Stimulated activated CD8-positive, alpha-beta memory T cell treated with anti-CD3 and anti-CD28 coated beads, Interleukin-2, amount 100 ng/mL, for 48 hours (primary cell): ENCODE measurements at places on chromosomes 5 and 9.

- no peak for DNase-seq
These were observed 149.1 kb upstream of the ZNF366 start for GRCh38 chr5:72656331-72656730.

GRCh38 chr5:59008816-59009473, 426.1 kb downstream of the RAB3C start:
- no peak for DNase-seq

DNA sequence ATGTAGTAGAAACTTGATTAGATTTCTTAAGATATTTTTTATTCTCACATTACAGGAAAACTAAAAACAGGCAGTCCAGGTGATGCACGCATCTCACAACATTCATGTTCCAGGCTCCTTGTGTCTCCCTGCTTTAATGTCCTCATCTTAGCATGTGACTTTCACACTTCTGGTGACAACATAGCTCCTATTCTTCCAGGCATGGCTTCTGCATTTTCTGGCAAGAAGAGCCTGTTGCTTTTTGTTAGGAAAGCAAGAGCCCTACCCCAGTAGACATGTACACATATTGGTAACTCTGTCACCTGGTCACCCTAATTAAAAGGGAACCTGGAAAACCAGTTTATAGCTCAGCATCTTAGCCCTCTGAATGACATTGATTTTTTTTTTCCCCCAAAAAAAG, 92.5 kb downstream of the PPIC start:
- DNase-seq = no peak

DNA sequence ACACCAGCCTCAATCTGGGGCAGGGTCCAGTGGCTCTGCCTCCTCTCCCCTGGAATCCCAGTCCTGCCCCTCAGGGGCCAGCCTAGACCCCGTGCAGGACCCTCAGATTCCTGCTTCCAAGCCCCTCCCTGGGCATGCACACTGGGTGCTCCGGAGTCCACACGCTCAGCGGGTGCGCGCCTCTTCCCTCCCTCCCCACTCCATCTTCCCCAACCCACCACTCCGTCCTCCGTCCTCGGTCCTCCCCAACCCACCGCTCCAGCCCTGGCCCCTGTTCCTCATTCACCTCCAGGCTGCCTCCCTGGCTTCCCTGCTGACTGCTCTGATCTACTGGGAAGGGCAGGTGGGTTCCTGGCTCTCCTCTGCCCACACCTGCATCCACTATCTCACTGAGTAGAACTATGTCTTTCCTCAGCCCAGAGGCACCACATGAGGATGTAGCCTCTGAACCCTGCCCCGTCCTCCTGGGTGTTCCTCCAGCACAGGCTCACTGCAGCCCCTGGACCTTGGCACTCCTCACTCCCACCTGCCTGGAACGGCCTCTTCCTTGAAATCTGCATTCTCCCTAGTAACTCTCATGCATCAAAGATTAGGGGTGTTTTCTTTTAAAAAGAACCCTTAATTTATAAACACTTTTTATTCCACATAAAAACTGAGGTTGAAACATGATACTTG, 92.8 kb downstream of the CAMSAP1 start:
- DNase-seq = no peak

DNA sequence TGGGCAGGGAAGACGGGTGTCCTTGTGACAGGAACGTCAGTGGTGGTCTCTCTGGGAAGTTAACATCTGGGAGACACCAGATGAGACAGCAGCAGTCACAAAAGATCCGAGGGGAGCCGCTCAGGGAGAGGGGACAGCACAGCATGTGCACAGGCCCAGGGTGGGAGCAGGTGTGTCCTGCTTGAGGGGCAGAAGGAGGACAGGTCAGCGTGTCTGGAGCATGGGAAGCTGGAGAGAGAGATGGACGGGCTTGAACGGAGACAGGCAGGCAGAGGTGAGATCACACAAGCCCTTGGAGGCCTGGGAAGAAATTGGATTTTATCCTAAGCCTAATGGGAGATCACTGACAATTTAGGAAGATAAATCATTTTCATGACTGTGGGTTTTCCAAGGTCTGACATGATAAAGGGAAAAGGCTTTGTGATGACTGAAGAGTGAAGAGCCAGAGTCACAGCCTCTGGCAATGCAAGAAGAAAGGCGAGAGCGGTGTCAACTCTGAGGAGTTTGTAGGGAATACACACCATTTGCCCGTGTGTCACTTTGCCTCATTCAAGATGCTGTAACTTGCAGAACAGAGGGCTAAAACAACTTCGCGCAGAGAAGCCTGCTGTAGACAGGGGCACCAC, 88.3 kb downstream of the FSTL4 start:
- DNase-seq = no peak

DNA sequence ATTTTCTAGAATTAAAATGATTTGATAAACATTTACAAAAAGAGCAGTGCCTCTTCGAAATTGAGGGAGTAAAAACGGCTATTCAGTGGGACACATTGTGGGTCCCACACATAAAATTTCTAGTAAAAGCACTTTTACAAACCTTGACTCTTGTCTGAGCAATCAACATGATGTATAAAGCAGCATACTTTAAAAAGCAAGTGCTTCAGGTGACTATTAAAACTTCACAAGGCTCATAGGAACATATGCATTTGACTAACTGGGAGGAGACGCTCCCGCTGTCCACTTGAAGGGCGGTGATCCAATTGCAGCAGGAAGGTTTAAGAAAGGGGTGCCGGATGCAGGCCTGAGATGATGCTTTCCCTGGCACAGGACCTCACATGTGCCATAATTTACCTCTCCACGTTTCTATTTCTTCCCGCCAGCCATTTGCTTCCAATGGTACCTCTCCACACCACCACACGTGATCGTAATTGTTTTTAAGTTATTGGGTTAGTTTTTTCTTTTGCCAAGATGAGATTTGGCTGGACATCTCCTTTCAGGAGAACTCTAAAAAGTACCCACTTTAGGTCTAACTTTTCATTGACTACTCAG, 1.8 kb downstream of the MCTP1 start:
- no peak for DNase-seq

DNA sequence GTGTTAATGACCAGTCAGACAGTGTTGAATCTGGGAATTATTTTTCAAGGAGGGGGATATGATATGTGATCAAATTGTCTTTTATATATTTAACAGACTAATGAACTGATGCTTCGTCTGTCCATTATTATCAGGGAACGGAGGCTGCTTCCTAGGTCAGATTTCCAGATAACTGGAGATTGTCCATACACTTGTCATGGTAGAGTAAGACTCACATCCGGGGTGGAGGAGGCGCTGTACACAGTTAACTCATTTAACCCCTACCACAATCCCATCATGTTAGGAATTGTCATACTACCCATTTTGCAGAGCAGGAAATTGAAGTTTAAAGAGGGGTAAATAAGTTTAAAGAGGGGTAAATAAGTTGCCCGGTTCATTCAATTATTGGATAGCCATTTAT, 55.9 kb downstream of the ARHGAP26 start:
- no peak for DNase-seq

- no peak for DNase-seq
These were observed 58.8 kb downstream of the SH3PXD2B start for GRCh38 chr5:172395483-172395882.

DNA sequence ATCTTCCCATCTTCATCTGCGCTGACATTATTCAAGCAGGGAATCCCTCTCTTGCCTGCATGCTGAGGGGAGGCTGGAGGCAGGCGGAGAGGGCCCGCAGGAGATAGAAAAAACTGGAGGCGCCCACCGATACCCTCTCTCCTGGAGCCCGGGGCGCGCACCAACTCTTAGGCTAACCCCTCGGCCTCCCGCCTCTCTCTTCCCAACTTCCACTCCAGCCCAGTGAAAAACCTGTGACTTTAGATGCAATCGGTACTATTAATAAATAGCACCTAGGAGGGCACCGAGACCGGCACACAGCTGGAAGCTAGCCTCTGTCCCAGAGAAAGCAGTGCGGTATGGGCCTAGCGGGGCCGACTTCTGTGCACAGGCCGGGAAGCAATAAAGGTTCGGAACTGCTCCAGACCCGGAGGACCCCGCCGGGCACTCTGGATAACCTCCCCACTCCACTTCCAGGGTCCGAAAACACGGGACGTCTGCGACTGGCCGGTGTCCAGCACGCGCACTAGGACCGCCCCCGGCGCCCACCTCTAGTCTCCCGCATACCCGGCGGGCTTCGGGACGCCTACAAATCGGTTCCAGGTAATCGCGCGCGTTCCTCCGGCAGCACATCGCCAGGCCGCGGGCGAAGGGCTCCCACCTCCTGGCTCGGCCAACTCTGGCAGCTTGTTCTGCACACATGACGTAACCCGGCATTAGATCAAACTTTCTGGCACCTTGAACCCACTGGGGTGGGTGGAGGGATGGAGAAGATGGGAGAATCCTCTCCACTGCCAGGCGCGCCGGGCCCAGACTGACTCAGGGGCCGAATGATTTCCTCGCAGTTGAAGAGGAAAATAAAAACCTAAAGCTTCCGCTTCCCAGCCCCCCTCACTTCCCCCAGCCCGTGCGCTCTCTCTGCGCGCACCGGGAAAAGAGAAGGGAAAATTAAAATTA, 1.4 kb downstream of the EFNA5 start:
- no peak for DNase-seq

- DNase-seq = no peak
These were observed 318.4 kb downstream of the IRX2 start for GRCh38 chr5:2433086-2433485.

GRCh38 chr5:645421-645820, 33.3 kb downstream of the CEP72 start:
- no peak for DNase-seq

GRCh38 chr9:81183761-81184160, 505.6 kb downstream of the TLE1 start:
- no peak for DNase-seq

DNA sequence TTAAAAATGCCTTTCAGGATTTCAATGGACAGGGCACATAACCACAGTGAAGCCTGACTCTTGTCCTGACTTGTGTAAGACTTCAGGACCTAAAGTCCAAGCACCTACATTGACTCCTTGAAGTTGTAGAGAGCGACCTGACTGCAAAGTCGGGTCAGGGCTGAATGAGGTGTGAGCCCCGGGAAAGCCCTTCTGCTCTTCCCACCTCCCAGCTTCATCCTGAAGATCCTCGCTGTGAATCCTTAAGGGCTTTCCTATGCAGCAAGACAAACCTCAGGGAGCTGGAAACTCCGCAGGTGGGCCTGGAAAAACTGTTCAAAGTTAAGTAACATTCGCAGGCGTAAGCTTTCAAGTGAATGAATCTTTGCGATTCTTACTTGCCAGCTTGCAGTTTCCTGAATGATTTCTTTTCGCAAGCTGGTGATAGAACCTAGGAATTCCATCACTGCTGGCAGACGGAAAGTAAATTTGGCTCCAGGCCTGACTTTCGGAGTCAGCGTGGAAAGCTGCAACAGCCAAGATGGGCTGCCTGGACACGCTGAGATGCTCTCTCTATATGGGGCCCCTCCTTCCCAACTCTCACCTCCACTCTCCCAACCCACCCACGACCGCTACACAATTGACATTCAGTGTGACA, 10.9 kb downstream of the SEMA5A start:
- DNase-seq = no peak

DNA sequence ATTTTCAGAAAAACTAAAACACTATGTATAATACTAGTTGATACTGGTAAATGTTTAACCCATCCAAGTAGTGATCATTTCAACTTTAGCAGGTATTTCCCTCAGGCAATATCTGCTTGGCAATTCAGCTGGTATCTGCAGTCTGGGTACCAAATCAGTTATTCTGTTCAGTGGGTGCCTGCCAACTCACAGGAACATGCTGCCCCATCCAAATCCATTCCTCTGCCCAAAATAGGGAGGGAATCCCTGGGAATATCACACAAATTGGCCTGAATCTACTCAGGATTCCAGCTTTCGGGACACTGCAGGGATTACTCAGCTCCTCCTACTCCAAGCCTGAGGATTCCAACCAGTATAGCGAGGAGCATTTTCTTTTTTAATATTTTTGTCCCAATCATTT, 61.7 kb upstream of the PDE4D start:
- DNase-seq = no peak

DNA sequence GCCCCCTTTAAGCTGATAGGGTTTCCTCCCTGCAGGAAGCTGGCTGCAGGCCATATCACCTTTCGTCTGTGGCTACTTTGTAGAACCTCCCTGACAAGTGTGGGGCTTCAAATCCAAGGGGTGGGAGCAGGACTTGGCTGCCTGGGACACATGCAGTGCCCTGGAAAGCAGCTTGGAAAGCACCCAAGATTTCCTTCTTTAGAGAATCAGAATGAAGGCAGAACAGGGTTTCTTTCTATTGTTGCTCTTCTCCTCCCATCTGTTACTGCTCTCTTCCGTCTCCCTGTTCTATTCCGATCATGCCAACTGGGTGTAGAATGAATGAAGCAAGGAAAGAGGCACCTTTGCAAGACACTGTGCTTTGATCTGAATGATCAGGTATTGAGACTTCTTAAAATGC, 282.2 kb downstream of the MED10 start:
- DNase-seq = no peak

DNA sequence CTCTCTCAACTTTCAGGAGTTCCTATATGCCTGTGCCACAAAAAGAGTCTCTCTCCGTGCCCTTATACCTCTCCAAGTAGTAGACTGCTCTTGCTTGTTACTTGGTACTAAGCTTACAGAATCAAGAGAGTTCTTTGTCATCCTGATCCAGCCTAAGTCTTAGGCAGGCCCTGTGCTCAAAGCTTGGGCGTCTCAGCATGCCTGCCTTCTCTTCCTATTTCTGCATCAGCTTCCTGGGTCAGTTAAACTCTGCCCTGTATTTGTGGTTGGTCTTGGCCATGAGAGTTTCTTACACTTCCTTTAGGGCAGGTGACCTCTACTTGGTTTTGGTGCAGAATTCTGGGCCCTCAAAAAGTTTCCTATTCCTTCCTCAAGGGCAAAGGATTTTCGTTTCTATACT, 33.0 kb upstream of the UGCG start:
- DNase-seq = no peak

GRCh38 chr5:33850100-33850594, 41.6 kb downstream of the ADAMTS12 start:
- DNase-seq = peak; percentile 8

- DNase-seq = no peak
These were observed 820 bp downstream of the PCDHGA4 start for GRCh38 chr5:141355641-141356040.

DNA sequence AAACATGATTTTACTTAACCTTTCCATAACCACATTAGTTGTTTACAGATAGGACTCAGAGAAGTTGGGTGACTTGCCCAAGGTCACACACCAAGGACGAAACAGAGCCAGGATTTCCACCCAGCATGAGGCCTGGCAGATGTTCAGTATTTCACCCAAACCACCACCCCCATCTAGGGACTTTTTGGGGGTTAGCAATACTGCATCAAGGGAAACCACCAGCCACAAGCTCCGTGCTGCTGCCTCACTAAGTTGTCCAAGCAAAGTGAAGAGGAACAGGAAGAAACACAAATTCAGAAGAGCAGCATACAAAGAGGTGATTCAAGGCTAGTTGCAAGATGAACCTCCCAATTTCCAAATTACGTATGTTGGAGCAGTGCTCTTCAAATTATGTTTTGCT, 219.6 kb upstream of the RORB start:
- no peak for DNase-seq

DNA sequence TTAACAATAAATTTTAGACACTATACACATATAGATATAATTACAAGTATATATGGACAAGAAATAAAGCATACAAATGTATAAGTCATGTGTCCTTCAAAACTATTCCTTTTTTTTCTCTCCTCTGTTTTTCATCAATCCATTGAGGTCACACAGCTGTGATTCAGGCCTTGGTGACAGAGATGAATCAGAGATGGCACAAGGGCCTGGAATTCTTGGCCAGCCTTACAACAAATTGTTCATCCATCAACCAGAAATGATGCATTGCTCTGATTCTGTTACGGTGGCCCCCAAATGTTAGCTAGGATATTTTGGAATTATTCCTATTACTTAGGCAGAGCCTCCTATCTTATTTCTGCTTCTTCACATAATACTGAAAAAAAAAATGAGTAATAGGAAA, 108.7 kb upstream of the MPDZ start:
- no peak for DNase-seq

GRCh38 chr5:170498811-170499351, 4.9 kb upstream of the KCNIP1 start:
- DNase-seq = no peak
